ENCODE measurements at places on chromosomes 7 and 10.

- DNase-seq: no peak
Measured at GRCh38 chr10:18866852-18867251, 181.7 kb upstream of the MALRD1 start.

DNA sequence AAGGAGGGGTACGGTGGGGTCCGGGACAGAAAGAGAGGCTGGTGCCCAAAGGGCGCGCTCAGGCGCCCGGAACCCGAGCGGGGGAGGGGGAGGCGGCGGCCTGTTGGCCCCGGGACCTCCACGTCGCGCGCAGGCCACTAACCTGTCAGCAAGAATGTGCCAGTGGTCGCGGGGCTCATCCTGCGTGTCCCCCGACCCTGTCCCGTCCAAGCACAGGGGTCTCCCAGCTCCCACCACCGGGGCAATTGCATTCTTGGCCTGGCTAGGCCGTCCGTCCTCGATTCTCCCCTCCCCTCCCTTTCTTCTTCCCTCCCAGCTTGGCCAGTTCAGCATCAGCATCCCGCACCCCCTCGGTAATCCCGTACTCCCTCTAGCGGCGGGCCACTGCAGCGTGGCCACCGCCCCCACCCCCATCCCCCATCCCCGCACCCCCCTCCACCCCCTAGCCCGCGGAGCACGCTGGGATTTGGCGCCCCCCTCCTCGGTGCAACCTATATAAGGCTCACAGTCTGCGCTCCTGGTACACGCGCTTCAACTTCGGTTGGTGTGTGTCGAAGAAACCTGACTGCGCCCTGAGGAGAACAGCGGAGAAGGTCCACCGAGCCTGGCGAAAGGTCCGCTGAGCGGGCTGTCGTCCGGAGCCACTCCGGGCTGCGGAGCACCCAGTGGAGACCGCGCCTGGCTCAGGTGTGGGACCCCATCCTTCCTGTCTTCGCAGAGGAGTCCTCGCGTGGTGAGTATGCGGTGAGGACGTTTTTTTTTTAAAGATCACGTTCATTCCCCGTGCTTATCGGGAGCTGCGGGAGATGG is at the start of gene SGCE:
SGCE (minus strand) TSS at position 286 of the 810 bp plus-strand sequence; CDS start at position 251, 35 bp downstream.
- peak; percentile 9 for DNase-seq

- no peak for DNase-seq
Measured at GRCh38 chr7:128666200-128666599, 5.9 kb upstream of the GARIN1A start.

- DNase-seq: no peak
Measured at GRCh38 chr10:70367195-70367796, 15.1 kb downstream of the LRRC20 start.

- no peak for DNase-seq
Measured at GRCh38 chr10:16901106-16901505, 83.9 kb upstream of the RSU1 start.

GRCh38 chr7:121002757-121003200 is 14.3 kb downstream of the CPED1 start:
- DNase-seq: no peak

GRCh38 chr10:91596825-91597196 is 36.1 kb downstream of the PPP1R3C start:
- no peak for DNase-seq

- DNase-seq: no peak
Measured at GRCh38 chr10:15579605-15580004, 140.1 kb downstream of the ITGA8 start.

DNA sequence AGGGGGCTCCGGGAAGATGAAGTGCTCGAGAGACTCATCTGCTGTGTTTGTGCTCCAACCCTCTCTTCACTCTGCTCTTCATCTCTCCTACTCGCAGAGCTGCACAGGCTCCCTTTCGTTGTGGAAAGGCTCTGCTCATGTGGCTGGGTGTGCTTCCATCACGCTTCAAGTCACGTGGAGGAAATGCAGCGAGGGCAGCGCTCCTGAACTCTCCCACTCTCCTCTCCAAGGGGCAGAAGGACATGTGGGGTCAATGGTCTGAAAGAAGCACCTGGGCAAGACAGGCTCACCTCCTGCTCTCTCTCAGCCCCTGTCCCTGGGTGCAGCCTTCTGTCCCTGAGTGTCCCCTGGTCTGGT is 72.6 kb downstream of the USP6NL start:
- no peak for DNase-seq

DNA sequence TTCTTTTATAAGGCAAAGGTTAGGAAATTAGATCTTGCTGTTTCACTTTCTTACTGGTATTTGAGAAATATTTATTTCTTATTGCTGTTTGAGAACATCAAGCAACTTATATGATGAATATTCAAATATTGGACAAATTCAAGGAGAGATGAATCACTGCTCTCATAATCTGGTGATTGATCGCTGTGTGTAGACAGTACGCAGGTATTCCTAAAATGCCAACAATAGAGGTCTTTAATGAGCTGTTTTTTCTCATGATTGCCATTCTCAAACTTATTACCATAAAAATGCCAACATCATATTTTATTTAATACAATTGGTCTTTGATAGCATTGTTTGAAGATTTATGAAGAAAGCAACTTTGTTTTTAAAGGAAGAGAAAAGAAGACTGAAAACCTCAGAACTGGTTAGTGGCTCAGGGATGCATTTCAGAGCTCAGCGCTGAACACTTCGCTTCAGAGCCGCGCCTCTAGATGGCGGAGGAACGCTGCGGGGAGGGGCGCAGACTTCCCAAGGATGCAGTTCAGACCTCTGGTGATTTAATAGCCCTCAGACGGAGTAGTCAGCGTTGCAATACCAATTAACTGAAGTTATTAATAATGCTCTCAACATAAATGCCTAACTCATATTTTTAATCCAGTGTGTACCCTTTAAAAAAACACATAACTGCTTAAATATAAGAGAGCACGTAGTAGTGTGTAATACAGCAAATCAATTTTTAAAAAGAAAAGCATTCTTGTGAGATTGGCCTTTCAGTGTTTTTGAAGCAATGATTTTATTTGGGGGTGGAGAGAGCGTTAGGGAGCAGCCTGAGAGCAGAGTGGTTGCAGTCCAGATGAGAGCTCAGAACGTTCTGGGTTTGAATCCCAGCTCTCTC is 38.5 kb upstream of the STEAP4 start:
- no peak for DNase-seq

DNA sequence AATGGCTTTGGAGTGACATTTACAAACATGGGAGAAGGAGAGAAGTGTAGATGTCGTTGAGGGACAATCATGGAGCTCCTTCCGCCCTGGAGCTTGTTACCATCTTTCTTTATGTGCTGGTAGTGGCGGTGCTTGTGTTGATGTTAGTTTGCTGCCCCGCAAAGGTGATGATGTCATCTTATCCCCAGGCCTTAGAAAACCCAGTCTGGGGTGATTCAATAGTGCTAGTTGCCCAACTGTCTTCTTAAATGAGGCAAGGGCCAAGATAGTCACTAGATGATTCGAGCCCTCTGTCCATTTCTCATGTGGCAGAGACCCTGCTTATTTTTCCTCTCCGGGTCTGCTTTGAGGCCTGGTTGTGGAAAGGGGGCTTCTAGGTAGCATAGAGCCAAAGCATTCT is 277.4 kb downstream of the CCSER2 start:
- no peak for DNase-seq

DNA sequence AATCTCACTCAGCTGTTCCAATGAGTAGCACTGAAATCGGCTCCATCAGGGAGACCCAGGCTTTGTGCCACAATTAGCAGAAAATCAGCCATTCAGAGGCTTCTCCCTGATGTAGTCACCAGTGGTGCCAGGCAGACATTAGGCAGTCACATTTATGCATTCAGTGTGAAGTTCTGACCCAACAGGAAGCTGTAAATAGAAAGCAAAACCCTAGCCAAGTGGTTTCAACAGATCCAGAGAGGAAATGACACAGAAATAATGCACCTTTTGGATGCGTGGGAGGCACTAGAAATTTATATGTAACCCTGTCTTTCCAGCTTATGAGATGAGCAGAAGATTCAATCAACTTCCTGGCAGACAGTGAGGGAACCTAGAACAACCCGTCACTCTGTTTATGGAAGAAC is 186.4 kb downstream of the PDE1C start:
- no peak for DNase-seq

GRCh38 chr7:14682910-14683465 is 219.6 kb downstream of the DGKB start:
- DNase-seq: no peak

DNA sequence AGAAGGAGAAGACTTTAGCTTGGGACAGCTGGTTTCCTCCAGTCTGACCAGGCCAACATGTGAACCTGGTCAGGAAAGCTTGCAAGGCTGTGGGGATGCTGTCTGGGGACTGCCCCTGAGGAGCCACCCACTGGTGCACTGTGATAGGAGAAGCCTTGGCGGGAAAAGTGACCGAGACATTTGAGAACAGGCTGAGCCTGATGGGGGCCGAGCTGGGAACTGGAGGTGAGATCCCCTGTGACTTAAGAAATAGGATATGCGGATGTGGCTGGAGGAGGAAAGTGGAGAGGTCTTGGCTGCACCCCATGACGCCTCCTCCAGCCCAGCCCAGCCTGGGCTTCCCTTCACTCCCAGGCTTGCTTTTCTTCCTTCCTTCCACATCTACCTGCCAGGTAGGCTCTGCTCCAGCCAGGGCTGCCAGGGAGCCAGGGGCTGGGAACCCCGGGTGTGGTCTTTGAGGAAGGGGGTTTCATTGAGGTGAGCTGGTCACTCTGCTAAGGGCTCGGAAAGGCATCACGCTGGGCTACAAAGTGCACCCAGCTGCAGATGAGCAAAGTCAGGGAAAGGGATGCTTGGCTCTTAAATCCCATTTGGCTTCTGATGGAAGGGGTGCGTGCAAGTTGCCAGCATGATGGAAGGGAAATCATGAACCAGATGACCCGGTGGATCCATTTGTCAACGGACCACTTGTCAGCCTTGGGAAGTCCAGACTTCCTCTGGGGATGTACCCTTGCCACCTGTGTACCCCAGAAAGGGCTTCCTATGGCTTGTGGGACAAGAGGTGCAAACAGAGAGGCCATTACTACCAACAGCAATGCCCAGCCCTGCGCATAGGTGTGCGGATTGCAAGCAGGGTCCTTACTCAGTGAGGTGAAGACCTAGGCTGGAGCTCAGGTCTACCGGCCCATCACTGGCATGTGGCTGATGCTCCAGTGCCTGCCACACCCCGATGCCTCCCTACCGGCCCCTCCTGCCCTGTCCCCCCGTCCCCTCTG is 66.3 kb downstream of the C10orf143 start:
- DNase-seq: no peak

DNA sequence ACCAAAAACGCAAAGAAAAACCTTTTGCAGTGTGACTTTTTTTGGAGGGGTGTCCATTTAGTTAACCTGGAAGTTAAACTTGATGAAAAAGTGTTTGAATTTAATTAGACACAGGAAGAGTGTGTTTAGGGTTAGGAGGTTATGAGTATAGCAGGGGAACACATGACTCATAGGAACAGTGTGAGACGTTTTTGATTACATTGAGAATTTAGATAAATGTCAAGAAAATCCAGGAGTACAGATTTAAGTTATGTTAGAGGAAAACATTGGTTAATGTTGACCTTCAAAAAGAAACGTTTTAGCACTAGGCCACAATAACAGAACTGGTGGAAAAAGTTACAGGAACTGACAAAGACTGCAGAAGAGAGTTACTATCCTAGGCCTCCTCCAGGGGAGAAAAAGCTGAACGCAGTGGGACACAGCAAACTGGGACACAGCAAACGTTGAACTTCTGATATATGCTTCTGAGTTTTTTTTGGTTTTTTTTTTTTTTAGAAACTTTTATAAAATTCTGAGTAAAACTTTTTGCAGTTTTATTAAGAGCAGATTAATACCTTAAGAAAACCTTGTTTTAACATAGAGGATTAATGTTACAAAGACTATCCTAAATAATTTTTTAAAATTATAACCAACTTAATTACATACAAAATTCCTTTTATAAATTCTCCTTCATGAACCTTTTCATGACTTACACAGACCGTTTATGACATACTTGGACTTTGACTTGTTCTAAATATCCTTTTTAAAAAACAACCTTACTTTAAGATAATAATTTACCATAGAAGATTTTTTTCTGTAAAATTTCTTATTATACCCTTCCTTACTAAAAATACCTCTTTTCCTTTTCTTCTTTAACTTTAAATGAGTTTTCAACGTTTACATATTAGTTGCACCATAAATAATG is 22.2 kb downstream of the LANCL2 start:
- DNase-seq: no peak

DNA sequence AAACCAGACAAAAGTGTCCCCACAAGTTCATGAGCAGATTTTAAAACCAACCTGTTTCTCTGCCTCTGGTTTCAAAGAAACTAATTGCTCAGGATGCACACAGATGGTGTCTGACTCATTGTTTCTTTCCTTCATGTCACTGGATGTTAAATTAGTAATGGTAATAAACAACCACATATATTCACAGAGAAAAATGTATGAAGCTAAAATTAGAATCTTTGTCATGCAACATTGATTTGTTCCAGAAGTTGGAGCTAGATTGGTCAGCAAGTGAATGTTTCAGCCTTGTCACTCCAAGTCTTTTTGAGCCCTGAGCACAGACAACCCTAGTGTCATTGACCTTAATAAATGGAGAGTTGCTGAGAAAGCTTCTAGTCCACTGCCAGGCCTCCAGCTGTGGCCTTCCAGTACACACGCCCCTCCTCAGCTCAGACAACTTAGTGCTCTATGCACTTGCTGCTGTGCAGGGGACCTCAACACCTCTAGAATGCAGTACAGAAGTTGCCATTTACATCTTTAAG is 175.9 kb downstream of the CCDC71L start:
- DNase-seq: no peak

GRCh38 chr7:122724366-122724765 is 21.6 kb upstream of the RNF148 start:
- DNase-seq: no peak

- DNase-seq: no peak
Measured at GRCh38 chr7:24820730-24821044, 63.4 kb upstream of the GSDME start.

DNA sequence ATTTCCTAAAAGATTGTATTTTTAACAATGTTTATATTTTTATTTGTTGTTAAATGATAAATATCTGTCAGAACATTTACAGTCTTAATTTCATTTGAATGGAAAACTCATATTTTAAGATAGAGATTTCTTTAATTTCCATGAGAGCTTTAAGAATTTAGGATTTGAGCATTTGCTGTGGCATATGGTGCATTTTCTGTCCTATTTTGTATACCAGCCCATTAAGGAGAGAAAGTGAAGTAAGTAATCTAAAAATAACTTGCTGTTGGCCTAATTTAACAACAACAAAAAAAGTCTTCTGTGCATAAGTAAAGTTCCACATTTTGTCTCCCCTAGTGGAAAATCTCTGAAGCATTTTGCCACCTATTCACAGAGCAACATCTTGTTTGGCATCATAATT is 190.9 kb upstream of the PPP1R3A start:
- DNase-seq: no peak

DNA sequence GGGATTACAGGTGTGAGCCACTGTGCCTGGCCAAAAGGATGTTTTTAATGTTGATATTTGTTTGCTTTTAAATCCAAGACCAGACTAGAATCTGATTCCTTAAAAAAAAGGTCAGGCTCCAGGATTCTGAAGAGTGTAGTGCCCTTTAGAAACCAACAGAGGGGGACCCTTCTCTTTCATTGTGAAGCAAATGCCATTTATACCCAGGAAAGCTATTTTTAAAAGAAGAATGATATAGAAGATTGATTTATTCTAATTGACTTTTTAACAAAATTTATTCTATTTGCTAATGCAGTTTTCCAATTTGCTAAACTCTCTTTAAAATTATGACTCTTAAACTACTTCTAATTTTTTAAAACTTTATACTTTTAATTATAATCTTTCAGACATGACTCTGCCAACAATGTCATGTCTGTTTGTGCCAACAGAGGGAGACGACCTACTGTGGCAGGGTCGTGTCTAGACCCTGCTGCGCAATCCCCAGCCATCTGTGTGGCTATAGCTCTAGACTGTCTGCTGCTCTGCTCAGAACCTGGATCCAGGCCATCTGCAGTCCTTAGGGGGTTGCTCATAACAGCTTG is 201.0 kb upstream of the IMMP2L start:
- no peak for DNase-seq

Data from activated naive CD4-positive, alpha-beta T cell (primary cell).